ENCODE measurements at places on chromosomes 4 and X. TPM values are rescaled to one million over a fixed set of nuclear protein-coding genes. Genes with fewer than 3 reads are reported as not detected.

Gene NUP62CL
- total RNA-seq: 2.0 TPM

Gene CFAP47
- total RNA-seq: not detected

Gene TLR10
- not detected for total RNA-seq

Gene DDX53
- not detected for total RNA-seq

Gene HMGN5
- 1.7 TPM for total RNA-seq

Gene XPNPEP2
- not detected for total RNA-seq

Gene GRIA3
- total RNA-seq: 0.28 TPM

Gene FGG
- total RNA-seq: not detected

Gene TFE3
- 45.1 TPM for total RNA-seq

Gene LARP7
- 26.5 TPM for total RNA-seq

Gene POLR2B
- total RNA-seq: 82.5 TPM

Gene RNF150
- total RNA-seq: 0.63 TPM

Gene NR0B1
- 0.23 TPM for total RNA-seq

Gene INPP4B
- 12.4 TPM for total RNA-seq

Gene RASL11B
- 1.5 TPM for total RNA-seq

Gene FOXR2
- total RNA-seq: not detected

Gene SPIN3
- total RNA-seq: 2.6 TPM

Gene NDST3
- total RNA-seq: not detected

Gene ERAS
- not detected for total RNA-seq

Gene TMEM165
- 93.6 TPM for total RNA-seq

Gene GPR34
- total RNA-seq: not detected

Gene NOX1
- not detected for total RNA-seq

Gene F8A3
- total RNA-seq: 5.3 TPM
